Stimulated activated CD8-positive, alpha-beta memory T cell treated with anti-CD3 and anti-CD28 coated beads, Interleukin-4, amount 100 ng/mL, for 24 hours (primary cell): ENCODE measurements at places on chromosomes 3 and 15.

- DNase-seq = no peak
Observed at GRCh38 chr3:136586580-136586979, 165.6 kb downstream of the STAG1 start.

DNA sequence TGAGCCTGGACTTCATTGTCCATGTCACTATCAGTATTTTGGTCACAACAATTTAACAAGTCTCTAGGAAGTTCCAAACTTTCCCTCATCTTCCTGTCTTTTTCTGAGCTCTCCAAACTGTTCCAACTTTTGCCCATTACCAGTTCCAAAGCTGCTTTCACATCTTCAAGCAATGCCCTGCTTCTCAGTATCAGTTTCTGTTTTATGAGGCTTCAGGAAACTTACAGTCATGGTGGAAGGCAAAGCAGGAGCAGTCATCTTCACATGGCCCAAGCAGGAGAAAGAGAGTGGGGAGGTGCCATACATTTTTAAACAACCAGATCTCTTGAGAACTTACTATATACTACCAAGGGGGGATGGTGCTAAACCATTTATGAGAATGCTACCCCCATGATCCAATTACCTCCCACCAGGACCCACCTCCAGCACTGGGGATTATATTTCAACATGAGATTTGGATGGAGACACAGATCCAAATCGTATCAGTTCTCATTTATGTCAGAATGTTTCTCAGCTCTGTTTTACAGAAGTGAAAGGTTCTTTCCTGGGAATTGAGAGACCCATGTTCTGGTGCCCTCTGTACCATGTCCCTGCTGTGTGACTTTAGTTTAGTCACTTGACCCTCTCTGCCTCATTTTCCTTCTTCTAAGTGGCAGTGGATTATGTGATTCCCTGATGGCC is 169.7 kb downstream of the PLCL2 start:
- DNase-seq = no peak

DNA sequence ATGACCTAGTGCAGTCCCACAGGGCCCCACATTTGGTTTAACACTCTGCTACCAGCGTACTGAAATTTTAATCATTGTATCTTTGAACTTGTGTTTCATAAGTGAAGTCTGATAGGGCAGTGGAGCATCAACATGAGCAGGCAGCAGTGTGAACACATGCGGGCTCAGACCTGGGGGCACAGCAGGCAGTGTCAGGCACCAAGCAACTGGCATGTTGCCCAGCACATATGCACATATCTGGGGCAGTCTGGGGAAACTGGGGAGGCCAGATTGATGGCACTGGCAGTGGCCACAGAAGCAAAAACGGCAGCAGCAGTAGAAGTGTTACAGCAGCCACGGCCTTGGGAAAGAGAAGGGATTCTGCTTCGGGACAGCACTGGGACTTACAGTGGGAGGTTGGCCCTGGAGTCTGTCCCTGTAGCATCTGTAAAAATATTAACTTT is 353.9 kb upstream of the KCNMB2 start:
- DNase-seq = no peak

GRCh38 chr3:15636028-15636709 is 34.6 kb downstream of the BTD start:
- DNase-seq = no peak

GRCh38 chr3:144031938-144032337 is 60.3 kb downstream of the DIPK2A start:
- no peak for DNase-seq
